Hypothalamus (tissue), 51 donors: ENCODE measurements at places on chromosomes 12 and 14.

GRCh38 chr14:101216366-101217079 is 313.0 kb upstream of the RTL1 start:
- DNase-seq, result no peak

DNA sequence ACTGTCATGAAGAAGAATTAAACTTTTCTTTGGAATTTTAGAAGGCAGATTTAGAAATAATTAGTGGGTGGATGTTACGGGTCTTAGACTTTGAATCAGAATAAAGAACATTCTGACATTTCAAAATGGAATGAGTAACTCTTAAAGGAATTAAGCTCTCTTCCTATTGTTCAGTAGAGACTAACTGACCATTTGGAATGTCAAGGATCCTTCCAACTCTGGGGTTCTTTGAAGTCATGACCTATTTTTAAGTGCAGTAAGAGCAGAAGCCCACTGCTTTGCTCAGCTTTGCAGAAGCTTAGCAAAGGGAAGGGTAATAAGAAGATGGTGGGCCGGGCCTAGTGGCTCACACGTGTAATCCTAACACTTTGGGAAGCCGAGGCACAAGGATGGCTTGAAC is 4.0 kb downstream of the CHURC1 start:
- no peak for DNase-seq

DNA sequence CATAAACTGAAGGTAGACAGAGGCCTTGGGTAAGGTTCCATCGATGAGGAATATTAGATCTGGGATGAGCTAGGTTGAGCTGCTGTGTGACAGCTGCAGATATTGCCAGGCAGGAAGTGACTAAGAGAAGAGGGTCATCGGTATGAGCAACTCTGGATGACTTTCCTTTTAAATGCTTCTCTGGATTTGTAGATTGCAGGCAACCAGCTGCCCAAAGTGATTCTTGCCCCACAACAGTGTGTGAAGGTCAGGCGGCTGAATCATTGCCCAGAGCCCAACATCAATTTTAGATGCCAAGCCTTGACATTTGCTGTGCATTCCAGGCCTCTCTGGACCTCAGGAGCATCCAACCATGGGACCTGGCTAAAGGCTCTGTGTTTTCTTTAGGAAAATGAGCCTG is 255.9 kb downstream of the DPF3 start:
- DNase-seq, result no peak

DNA sequence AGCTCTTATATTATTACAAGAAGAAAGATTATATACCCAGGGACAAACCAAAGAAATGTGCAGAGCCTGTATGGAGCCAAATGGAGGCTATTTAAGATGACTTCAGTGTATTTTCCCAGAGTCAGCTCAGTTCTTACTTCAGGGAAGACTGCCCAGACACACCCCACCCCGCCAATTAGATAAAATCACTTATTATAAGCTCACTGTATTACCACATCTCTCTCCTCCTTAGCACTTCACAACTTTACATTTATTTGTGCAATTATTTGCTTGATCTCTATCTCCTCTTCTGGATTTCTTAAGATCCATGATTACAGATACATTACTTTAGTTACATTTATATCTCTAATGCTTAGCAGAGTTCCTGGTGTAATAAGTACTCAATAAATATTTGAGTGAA is 24.7 kb upstream of the WDR89 start:
- no peak for DNase-seq

DNA sequence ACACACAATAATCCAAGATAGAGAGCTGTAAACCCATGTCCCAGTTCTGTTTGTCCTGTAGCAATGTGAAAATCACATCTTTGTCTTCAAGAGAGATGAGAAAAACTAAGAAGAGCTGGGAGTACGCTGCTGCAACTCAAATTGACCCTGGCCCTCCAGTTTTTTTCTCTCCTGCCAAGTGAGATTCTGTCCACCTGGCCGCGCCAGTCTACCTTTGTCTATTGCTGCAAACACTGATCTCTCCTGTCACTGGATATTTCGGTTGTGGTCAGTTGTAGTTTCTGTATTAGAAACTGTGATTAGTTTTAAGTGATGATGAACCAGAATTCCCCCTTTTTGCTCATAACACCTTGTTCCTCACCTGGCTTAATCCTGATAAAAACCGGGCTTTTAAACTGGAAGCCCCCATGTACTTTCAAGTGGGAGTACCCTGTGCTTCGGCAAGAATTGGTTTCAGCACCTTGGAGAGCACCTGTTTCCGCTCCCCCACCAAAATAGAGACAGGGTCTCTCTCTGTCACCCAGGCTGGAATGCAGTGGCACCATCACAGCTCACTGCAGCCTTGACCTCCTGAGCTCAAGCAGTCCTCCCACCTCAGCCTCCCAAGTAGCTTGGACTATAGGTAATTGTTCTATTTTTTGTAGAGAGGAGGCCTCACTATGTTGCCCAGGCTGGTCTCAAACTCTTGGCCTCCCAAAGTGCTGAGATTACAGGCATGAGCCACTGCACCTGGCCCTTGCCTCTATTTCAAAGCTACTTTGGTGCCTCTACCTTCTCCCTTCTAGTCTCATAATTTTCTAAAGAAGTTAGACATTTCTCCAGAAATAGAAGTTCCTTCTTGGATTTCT is 156.8 kb downstream of the PHETA1 start:
- DNase-seq, result no peak

DNA sequence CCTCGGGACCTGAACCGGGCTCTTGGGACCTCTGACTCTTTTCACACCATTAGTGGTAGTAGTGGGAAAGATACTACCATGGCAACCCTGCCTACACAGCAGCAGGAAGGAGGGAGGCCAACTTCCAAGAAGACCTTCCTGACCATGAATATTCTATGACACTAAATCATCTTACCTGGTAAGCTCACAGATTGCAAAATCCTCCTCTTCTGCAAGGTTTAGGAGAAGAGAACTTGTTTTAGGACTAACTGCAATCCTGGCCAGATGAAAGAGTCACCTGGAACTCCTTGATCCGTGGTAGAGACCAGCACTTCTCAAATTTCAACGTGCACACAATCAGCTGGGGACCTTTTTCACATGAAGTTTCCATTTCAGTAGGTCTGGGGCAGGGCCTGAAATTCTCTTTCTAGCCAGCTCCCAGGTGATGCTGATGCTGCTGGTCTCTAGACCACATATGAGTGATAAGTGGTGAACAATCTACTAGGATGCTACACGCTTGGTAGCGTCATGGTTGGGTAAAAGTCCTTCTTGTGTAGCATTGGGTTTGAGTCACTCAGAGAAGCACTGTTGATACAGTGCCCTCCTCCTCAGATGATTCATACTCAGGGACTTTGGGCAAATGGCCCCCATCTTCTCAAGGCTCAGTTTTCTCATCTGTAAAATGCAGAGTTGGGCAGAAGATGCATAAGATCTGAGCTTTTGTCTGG is 35.6 kb upstream of the FICD start:
- no peak for DNase-seq

DNA sequence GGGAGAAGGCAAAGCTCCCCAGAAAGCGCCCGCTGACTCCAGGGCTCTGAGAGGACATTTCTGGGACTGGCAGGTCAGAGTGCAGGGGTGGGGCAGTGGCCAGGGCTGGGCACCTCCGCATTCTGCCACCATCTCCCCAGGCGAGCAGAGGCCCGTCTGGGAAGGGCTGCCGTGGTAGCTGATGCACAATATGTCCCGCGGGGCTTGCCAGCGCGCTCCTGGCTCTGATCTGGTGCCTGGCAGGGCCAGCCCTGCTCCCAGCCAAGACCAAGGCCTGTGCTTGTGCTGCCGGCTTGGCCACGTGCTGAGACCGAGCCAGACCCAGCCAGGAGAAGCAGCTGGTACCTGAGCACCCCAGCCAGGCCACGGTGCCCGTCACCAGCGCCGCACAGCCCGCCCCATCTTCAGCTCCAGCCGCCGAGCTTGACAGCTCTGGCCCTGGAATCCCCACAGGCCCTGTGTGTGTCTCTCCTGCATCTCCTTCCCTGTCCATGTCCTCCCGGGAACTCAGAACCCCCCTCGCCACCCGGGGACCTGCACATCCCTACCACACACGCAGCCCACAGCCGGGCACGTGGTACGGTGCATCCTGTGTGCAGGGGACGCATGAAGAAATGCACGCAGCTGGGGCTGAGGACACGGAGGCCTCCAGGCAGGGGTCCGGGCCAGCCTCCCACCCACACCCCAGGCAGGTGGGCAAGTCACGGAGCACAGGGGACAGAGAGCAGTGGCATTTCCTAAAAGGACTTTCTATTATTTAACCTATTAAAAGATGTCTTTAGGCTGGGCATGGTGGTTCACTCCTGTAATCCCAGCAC is 68.6 kb upstream of the C14orf180 start:
- peak; percentile 30 for DNase-seq

DNA sequence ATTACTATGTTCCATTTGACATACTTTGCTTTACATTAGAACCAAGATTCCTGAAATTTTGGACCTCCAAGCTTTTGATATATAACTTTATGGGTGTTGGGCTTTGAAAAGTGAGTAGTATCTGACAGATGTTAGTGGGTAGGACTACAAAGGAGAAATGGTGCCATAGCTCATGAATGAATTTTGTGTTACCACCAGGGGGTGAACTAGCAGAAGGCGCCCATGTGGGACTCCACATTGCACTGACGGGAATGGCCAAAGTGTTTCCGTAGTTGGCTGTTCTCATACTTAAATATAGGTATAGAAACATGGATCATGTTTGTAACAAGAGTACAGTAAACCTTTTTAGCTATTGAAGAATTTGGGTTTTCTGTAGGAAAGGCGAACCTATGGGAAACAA is 337.5 kb downstream of the FLRT2 start:
- no peak for DNase-seq
